ENCODE measurements at places on chromosomes 3 and 15.

DNA sequence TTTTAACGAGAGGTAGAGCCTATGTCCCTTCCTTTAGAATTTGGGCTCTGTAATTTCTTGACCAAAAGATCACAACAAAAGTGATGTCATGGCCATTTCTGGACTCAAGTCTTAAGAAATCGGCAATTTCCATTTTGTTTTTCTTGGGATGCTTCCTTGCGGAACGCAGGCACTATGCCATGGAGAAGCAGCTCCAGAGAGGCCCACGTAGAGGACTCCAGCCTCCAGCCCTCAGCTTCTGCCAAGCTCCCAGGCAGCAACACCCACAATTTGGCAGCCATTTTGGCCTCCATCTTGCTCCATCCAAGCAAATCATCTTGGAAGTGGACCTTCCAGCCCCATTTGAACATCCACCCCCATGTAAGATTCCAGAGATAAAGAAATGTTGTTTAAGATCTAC, 6.0 kb upstream of the GPD1L start:
- no peak for DNase-seq

- DNase-seq = no peak
Measured at GRCh38 chr3:81958972-81959640, 197.7 kb upstream of the GBE1 start.

DNA sequence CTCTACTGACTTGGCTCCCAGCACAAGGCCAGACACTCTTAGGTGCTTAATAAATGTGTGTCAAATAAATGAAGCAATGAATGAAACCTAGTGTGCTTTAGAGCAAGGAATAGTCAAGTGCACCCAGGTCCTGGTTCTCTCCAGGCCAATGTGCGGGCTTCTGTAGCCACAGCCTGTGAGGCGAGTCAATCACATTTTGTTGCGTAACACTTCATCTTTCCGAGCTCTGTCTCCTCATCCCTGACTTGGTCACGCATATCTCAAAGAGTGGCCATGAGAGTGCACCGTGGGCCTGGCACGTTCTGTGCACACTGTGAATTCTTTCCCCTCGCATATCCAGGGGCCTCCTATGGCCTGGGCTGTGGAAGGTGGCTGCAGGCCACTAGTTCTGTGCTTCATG, 11.4 kb upstream of the SH3GL3 start:
- no peak for DNase-seq

- no peak for DNase-seq
Measured at GRCh38 chr15:63200464-63201249, 11.3 kb downstream of the RAB8B start.

DNA sequence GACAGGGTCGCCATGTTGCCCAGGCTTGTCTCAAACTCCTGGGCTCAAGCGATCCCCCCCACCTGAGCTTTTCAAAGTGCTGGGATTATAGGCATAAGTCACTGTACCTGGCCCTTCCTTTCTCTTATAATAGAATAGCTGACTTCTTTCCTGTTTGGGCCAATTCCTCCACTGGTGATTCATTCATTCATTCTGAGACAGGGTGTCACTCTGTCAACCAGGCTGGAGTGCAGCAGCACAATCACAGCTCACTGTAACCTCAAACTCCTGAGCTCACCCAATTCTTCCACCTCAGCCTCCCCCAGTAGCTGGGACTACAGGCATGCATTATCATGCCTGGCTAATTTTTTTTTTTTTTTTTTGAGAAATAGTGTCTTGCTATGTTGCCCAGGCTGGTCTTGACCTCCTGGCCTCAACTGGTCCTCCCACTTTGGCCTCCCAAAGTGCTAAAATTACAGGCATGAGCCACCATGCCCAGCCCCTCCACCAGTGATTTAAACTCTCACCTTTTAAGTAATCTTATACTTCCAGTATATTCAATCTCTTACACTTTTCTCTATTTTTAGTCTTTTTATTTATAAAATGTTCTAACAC, 20.9 kb downstream of the GNB4 start:
- no peak for DNase-seq

- no peak for DNase-seq
Measured at GRCh38 chr15:50140098-50140497, 21.1 kb upstream of the ATP8B4 start.

- DNase-seq = no peak
Measured at GRCh38 chr3:196988241-196989029, 19.8 kb upstream of the PIGZ start.

DNA sequence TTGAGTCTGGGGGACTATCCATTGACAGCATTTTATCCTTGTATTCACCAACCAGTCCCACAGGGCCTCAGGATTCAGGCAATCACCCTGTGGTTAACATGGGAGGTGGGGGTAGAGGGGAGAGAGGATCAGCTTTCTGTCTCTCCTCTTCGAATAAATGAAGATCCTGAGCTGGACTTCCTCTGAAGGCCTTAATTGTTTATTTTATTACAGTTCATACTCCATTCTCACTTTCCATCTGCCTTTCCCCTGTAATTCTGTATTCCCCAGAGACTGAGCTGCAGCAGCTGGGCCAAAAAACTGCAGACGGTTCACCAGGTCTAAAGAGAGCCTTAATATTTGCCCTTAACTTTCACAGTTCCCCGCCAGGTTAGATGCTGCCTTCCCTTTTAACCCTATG, 11.9 kb downstream of the TAGLN3 start:
- DNase-seq = no peak

DNA sequence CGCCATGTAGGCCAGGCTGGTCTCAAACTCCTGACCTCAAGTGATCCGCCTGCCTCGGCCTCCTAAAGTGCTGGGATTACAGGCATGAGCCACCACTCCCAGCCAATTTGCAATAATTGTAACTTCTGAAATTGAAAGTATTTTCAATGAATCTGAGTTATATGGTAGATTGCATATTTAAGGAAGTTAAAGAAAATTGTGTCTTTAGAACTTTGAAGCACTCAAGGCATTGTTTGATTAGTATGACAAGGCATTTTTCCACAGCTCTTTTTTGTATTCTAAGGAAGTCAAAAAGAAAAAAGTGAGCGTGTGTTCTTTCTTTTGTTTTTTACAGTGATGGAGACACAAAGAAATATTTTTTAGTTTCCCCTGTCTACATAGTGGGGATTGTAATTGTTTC, 15.7 kb upstream of the RPLP1 start:
- no peak for DNase-seq

DNA sequence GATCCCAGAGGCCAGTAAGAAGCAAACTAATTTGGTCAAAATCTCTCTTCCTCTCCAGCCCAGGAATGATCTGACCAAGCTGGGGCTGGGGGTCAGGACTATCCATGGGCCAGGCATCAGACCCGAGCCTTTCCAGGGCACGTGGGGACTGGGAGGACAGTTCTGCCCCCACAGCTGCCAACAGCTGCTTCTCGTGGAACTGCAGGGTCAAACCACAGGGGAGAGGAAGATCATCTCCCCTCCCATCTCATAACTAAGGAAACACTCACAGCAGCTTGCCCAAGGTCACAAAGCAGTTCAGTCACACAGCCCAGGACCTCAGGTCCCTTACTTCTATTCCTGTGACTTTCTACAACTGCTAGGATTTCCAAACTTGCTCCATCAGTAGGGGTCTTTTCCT, 47.1 kb downstream of the DAPK2 start:
- no peak for DNase-seq

DNA sequence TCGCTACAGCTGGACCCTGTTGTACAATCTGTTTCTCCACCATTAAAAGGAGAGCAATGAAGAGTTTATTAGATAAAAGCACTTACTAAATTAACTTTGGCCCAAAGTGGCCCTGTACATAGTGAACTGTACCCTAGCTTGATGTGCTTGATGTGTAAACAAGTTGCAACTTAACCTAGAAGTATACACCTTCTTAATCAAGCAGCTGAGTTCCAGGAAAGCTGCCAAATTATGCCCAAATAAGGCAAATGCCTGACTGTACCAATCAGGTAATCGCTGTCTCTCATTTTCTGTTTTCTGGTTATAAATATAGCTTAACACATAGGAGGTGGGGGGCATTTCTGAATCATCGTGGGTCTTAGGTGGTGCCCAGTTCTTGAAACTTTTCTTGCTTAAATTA, 704.8 kb upstream of the CBLB start:
- no peak for DNase-seq

All from osteocyte (in vitro differentiated cells).